Astrocyte of the spinal cord (primary cell): ENCODE measurements at places on chromosomes 3 and 15.

- DNase-seq: no peak
Observed at GRCh38 chr3:966341-966740, 126.5 kb upstream of the CNTN6 start.

GRCh38 chr15:81194723-81195122 lies 2.0 kb upstream of the IL16 start:
- no peak for DNase-seq

GRCh38 chr15:39942101-39942752 lies 8.3 kb downstream of the EIF2AK4 start:
- peak; percentile 47 for DNase-seq

DNA sequence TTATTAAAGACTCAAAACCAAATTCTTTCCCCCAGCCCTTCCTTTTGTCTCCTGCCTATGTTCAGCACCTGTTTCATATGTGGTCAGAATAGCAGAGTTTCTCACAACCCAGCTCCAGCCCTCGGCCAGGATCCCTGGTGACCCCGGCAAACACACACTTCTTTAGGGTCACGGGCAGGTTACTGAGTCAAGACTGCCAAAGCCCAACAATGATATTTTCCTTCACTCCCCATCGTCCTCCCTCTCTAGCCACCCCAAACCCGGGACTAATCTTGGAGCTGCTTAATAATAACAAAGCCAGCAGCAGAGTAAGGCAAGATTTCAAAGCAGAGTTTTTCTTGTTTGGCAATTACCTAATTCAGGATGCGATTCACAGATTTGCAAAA lies 25.5 kb downstream of the RARB start:
- peak; percentile 43 for DNase-seq

DNA sequence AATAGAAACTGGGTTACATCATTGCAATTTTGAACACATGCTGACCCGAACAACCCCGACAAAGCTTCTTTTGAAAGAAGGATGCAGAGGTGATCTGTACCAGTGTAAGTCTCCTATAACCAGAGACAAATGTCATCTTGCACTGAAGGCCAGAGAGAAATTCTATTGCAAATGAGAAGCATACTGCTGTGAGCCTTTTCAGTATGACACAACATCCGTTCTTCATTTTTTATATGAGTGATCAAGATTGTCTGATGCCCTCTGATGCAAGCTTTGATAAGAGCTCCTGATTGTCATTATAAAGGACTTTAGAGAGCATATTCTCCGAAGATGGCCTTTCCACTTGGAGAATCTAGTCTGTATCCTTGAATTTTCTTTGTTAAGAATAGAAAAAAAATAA lies 36.9 kb downstream of the PCOLCE2 start:
- no peak for DNase-seq

- DNase-seq: no peak
Observed at GRCh38 chr3:37181756-37182155, 7.4 kb upstream of the LRRFIP2 start.

GRCh38 chr3:24428481-24428880 lies 66.2 kb downstream of the THRB start:
- DNase-seq: no peak

DNA sequence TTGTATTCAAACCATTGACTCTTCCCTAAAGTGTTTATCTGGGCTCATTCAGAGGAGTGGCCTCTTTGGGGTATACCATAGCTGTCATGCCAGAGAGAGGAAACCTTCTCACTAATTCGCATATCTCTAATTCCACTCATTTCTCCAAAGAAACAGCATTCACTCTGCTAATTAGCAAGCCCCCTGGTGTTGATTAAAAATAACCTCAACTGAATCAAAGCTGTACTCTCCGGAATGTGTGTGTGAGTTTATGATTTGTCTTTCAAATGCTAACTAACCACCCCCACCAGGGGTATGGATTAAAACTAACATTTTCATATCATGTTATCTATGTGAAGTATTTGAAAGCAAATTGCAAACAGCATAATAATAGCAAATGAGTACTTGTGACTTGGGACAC lies 45.5 kb downstream of the PAQR5 start:
- DNase-seq: no peak

GRCh38 chr15:70023769-70024491 lies 73.8 kb downstream of the TLE3 start:
- DNase-seq: peak; percentile 49

GRCh38 chr3:62911526-62911925 lies 36.3 kb upstream of the CADPS start:
- no peak for DNase-seq

GRCh38 chr3:129432036-129432435 lies 3.6 kb upstream of the EFCAB12 start:
- DNase-seq: no peak

DNA sequence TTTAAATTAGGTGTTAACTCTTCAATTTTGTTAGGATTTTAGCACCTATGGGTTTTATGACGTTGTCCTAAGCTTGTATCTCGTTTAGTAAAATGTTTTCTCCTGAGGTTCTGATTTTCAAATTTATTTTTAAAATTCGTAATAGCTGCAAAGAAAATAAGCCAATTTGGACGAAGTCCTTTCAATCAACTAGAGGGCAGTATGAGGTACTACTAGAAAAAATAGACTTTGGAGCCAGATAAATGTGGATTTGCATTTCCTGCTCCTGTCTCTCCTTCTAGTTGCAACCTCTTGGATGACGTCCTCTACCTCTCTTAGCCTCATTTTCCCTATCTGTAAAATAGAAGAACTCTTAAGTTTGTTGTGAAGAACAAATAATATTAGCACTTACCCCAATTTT lies 81.1 kb downstream of the SLTM start:
- DNase-seq: no peak

- DNase-seq: no peak
Observed at GRCh38 chr3:16589867-16590624, 15.2 kb downstream of the DAZL start.

- DNase-seq: no peak
Observed at GRCh38 chr3:10756546-10756945, 59.5 kb upstream of the SLC6A11 start.

- DNase-seq: peak; percentile 48
Observed at GRCh38 chr3:169242708-169243513, 420.6 kb downstream of the MECOM start.

- DNase-seq: no peak
Observed at GRCh38 chr3:140316868-140317400, 360.9 kb upstream of the TRIM42 start.

- DNase-seq: no peak
Observed at GRCh38 chr3:24985668-24986067, 442.4 kb upstream of the RARB start.

DNA sequence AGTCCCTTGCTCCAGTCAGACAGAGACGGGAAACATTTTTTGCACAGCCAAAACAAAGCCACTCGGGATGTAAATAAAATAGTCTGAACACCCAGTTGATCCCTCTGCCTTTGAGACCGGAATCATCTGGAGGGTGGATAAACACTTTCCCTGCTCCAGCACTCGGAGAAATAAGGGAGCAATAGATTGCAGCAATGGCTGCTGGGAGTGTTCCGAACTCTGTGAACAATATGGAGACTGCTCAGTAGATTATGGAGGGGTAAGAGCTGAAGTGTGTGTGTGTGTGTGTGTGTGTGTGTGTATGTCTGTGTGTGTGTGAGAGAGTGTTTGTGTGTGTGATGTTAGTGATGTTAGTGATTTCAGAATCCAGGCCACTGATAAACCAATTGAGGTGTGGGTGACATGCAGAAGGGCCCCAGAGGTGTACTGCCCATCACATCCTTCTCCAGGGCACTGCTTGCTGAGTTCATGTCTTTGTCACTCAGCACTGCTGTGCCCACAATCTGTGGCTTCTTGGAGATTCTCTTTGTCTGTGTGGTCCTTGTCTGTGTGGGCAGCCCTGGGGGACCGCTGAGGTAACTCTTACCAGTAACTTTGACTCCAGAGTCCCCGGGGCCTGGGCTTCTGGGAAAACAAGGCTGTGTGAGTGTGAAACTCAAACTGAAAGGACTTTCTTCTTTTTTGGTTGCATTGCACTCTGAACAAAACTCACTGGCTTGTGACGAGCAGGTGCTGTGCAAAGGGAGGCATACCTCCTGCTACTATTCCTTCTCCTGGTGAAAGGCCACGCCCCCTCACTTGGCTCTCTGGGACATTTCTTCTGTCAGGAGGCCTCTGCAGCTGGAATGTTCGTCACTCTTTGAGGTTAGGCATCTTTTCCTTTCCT lies 23.0 kb downstream of the CRYGS start:
- no peak for DNase-seq

- DNase-seq: no peak
Observed at GRCh38 chr15:62219799-62220198, 54.7 kb upstream of the C2CD4B start.

DNA sequence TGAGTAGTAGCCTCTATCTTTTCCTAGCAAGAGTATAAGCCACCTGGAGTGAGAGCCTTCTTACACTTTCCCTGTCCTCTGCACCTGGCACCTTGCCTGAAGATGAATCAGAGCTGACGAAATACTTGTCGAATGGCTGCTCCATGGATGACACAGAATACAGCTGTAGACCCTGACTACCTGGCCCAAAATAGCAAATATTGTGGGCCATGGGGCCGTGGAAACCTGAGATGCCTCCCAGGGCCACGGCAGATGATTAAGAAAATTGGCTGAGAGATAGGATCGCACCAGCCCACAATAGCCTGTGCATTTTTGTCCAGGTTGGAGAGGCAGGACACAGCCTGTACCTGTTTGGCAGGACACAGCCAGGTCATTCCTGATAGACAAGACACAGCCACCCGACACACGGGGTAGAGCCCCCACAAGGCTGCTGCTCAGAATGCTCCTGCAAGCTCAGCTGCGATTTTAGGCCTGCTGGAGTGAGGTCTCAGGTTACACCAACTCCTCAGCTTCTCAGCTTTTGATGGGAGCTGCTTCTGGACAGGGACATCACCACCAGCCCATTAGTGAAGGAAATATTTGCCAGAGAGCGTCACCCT lies 22.9 kb upstream of the TPM1 start:
- peak; percentile 94 for DNase-seq

DNA sequence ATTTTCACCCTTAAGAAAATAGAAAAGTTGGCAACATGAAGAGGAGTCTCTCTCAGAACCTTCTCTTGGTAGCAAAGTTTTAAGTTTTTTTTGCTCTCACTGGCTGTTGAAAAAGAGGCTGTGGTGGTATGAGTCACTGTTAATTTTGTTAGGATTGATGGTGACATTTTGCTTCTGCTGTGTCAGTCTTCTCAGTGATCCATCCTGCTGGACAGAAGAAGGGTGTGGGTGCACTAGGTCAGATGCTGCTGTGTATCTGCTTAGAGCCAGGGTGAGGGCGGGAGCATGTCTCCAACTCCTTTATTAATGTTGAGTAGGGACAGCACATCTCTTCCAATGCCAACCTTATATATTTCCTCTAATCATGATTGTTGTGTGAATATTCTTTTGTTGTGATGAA lies 369.5 kb downstream of the FEZF2 start:
- no peak for DNase-seq

DNA sequence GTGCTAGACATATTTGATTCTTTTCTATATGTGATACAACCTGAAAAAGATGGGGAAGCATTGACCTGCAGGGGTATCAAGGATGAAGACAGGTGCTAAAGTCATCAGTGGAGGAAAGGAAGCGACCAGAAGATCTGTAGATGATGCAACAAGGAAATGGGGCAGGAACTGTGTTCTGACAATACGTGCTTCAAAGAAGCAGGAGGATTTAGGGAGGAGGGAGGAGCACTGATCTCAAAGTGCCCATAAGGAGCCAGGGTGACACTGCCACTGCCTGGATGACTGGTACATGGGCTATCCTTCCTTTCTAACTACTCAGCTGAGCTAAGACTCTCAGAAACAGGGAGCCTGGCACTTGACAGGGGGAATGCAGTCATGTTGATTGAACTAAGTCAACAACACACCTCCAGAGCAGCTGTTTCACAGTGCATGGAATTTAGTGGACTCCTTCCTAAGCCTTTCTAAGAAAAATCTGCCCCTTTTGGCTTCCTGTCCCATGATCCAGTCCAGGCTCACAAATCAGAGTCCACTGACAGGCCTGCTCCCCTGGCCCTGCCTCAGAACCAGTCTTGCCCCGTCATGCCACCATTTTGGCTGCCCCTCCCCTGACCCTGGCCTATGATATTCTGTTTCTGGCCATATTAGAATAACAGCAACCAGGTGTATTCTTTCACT lies 12.0 kb downstream of the LYSMD4 start:
- DNase-seq: no peak

GRCh38 chr15:92492551-92493115 lies 99.0 kb downstream of the ST8SIA2 start:
- DNase-seq: no peak

DNA sequence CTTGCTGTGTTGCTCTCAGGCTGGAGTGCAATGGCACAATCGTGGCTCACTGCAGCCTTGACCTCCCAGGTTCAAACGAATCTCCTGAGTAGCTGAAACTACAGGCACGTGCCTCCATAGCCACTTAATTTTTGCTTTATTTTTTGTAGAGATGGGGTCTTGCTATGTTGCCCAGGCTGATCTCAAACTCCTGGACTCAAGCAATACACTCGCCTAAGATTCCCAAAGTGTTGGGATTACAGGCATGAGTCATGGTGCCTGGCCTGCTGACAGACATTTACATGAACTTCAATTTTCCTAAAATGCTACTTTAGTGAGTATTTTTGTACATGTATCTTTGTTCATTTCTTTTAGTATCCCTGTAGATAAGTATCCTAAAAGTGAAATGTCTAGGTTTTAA lies 132.3 kb downstream of the SUCLG2 start:
- DNase-seq: no peak

DNA sequence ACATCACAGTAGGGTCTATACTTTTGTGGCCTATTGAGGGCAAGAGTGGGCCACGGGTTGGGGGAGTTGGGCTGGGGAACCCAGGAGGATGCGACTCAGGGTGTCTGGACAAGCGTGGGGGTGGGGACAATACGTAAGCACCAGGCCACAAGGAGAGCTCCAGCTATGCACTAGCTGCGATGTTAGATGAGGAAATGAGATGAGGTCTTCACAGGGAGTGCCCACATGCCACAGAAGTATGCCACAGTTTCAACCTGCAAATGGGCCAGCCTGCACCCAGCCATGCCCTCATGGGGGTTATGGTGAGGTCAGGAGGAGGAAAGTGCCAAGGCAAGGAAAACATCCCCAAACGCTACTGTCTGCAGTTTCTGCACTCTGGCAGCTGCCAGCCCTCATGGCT lies 30.5 kb downstream of the CACNA2D2 start:
- DNase-seq: no peak

DNA sequence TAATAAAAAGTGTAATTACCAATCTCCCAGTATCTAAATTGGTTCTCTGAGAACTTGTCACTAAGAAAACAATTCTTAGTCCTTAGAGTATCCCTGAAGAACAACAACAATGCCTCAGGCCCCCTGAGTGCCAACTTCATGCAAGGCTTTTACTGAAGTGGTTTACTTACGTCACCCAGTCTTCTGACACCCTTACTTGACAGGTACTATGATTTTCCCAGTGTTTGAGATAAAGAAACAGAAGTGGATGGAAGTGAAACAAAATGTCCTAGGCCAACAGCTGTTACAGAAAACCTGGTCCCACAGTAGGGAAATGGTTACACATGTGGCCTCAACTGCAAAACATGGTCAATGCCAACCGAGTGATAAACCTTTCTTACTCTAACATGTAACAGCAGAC lies 331.1 kb downstream of the FOXP1 start:
- DNase-seq: no peak

DNA sequence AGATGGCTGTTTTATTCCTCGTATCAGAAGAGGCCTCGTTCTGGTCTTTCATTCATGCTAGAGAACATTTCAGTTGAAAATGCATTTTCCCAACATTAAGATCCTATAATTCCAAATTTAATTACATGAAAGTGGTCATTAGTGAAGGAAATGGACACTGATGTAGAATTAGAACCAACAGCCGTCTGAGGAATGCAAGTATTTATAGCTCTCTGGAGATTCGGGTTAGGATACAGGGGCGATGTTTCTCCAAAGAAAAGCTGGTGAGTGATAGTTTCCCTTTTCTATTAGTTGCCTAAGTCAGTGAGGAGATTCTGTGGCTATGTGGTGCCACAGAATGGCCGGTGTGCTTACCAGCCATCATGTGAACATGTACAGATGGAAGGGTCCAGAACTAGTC lies 109.0 kb upstream of the IL12A start:
- DNase-seq: no peak
